ENCODE measurements at places on chromosomes 7 and 10. TPM values are rescaled to one million over a fixed set of nuclear protein-coding genes. Genes with fewer than 3 reads are reported as not detected.

The NPY gene
- not detected for total RNA-seq

The MMD2 gene
- total RNA-seq: not detected

The PKD2L1 gene
- not detected for total RNA-seq

The SKIDA1 gene
- total RNA-seq: 0.67 TPM

The GPR26 gene
- not detected for total RNA-seq

The ENTPD1 gene
- 40.5 TPM for total RNA-seq

Measured in vein endothelial cell (primary cell).